Kidney (tissue), 22 donors: ENCODE measurements at places on chromosomes 1 and 21. TPM values are rescaled to one million over a fixed set of nuclear protein-coding genes. Genes with fewer than 3 reads are reported as not detected.

Gene NMNAT2
- 2.0 TPM for total RNA-seq

Gene NUP210L
- 0.06 TPM for total RNA-seq

Gene NCAM2
- 0.82 TPM for total RNA-seq

Gene UBXN10
- total RNA-seq = 12.6 TPM

Gene MINDY1
- 33.5 TPM for total RNA-seq

Gene IGSF21
- 6.6 TPM for total RNA-seq

Gene FTCD
- total RNA-seq = 51.6 TPM

Gene ZMYND12
- total RNA-seq = 1.9 TPM

Gene WDR64
- total RNA-seq = not detected

Gene MAP3K21
- 21.6 TPM for total RNA-seq

Gene HSD3B1
- not detected for total RNA-seq

Gene MYCL
- total RNA-seq = 4.2 TPM

Gene BEND5
- total RNA-seq = 11.6 TPM
